ENCODE measurements at places on chromosomes 6 and 20.
A peak's percentile ranks its signal among the peaks of the same experiment; 100 is the strongest.

DNA sequence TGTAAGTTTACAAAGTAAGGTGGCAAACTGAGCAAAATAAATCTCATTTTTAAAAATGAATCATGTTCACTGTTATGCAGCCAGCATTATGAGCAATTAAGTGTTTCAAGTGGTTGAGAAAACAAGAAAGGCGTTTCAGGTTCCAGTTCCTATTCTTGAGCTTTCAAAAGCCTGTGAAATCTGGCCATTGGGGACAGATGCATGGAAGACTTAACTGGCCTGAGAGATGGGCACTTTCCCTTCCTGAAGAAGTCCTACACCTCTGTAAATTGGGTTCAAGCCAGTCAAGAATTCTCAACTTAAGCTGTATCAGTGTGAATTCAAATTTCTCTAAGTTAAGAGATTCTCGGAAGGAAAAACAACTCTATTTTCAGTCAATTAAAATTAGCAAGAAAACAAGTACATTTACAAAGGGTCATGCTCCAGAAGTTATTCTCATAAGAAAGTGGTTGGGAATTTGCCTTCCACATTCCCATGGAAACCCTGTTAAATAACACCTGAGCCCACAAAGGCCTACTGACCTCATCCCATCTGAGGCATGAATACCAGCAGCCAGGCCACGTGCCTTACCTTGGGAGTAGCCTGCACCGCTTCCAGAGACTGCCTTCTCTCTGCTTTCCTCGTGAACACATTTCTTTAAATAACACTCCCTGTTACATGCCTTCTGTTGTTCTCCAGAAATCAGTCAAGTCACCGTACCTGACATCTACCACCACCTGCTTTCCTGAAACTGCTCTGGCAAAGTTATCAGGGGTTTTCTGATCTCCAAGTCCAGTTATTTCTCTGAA lies 19.4 kb downstream of the MAP3K5 start:
- DNase-seq: peak; percentile 67

GRCh38 chr20:53148771-53149147 lies 176.6 kb downstream of the TSHZ2 start:
- DNase-seq: no peak

- no peak for DNase-seq
Observed at GRCh38 chr6:151806757-151807512, 547 bp upstream of the ESR1 start.

- DNase-seq: no peak
Observed at GRCh38 chr20:52154575-52154974, 37.0 kb downstream of the ZFP64 start.

- no peak for DNase-seq
Observed at GRCh38 chr6:118248171-118248570, 299.9 kb upstream of the PLN start.

Measured in cerebellar cortex (tissue), 1 donor.